ENCODE measurements at places on chromosomes 13 and 19. TPM values are rescaled to one million over a fixed set of nuclear protein-coding genes. Genes with fewer than 3 reads are reported as not detected.

The BEST2 gene
- total RNA-seq, result not detected

DNA sequence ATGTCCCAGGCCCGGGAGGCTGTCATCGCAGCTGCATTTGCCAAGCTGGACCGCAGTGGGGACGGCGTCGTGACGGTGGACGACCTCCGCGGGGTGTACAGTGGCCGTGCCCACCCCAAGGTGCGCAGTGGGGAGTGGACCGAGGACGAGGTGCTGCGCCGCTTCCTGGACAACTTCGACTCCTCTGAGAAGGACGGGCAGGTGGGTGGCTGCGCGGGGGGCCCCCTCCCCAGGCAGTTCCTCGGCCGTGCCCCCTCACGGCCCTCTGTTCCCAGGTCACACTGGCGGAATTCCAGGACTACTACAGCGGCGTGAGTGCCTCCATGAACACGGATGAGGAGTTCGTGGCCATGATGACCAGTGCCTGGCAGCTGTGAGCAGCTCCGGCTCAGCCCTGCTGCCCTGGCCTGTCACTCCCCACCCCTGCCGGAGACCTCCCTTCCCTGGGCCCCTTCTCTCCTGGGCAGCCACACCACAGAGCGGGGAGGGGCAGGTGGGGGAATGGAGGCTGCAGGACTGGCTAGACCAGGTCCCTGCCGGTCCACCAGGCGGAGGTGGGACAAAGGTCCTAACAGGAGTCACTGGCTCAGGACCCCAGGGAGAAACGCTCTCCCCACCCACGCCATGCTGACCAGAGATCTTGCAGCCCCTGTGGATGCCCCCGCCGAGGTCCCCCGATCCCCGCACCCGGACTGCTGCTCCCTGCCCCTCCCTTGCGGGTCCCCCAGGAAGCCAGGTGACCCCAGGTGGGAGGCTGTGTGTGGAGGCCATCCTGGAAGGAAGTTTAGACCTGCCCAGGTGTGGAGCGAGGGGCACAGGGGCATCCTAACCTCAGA, 1.1 kb downstream of the CAPS start:
- DNase-seq, result no peak

DNA sequence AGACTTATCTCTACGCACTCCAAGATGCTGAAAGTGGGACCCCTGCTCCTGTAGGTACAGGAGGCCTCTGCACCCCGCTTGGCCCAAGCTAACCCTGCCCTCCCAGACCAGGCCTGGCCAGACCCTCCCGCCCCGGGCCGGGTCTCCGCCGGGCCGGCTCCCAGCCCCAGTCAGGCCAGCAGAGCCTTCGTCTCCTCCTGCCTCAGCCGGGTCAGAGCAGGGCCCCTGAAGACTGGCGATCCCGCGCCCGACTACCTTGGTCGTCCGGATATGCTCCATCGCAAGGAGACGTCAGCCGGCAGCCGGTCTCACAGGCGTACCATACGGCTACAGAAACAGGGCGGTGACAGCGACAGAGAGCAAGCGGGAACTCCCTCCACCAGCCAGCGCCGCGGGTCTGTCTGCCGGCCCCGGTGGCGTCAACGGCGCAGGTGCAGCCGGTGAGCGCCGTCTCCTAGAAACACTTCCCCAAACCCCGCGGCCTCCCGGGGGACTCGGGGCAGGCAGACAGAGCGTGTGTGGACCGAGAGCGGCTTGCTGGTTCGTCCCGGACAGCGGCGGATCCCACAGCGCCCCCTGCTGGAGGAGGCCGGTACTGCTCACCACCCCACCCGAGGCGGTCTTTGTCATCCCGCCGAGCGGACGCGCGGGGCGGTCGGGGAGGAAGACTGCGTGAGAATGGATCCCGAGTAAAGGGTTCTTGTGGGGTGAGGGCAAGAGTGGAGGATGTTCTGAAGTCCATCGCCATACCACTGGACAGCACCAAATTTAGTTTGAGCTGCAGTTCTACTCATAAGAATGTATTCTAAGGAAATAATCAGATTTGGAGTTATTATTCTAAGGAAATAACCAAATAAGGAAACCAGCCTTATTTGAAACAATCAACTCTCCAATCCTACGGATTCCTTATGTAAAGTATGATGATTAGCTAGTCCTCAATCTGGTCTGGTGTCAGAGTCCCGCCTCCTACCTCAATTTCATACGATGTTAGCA, at the start of gene MTMR6:
Gene MTMR6, minus strand, starts transcription at position 520 of the 993 bp plus-strand sequence. Its CDS starts 241 bp downstream, at position 279.
- DNase-seq, result peak; percentile 66

- DNase-seq, result no peak
These were observed 50.5 kb downstream of the SOX1 start for GRCh38 chr13:112117258-112117954.

Measured in urinary bladder (tissue), 4 donors.